ENCODE measurements at places on chromosomes 12 and 14.

- DNase-seq = no peak
These were observed 76.1 kb downstream of the RBM19 start for GRCh38 chr12:113889891-113890581.

- DNase-seq = no peak
These were observed at the start of gene RIMBP2 for GRCh38 chr12:130715998-130716968. Gene RIMBP2, minus strand, starts transcription at chr12:130716299. Its CDS starts 237,286 bp downstream, at chr12:130479013.

DNA sequence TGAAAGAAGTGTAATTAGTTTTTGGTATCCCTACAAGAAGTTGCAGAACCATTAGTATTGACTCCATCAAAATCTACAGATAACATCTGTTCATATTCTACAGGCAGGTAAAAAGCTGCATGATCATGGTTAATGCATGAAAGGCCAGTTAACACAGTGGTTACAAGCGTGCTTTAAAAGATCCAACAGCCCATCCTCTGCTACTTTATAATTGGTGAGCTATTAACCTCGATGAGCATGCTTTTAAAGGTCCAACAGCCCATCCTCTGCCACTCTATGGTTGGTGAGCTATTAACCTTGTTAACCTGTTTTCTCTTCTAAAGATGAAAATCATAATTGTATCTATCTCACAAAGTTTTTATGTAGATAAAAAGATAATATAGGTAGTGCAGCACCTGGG lies 289.3 kb downstream of the DUSP6 start:
- DNase-seq = no peak

GRCh38 chr12:67459173-67459572 lies 189.4 kb upstream of the DYRK2 start:
- DNase-seq = no peak

DNA sequence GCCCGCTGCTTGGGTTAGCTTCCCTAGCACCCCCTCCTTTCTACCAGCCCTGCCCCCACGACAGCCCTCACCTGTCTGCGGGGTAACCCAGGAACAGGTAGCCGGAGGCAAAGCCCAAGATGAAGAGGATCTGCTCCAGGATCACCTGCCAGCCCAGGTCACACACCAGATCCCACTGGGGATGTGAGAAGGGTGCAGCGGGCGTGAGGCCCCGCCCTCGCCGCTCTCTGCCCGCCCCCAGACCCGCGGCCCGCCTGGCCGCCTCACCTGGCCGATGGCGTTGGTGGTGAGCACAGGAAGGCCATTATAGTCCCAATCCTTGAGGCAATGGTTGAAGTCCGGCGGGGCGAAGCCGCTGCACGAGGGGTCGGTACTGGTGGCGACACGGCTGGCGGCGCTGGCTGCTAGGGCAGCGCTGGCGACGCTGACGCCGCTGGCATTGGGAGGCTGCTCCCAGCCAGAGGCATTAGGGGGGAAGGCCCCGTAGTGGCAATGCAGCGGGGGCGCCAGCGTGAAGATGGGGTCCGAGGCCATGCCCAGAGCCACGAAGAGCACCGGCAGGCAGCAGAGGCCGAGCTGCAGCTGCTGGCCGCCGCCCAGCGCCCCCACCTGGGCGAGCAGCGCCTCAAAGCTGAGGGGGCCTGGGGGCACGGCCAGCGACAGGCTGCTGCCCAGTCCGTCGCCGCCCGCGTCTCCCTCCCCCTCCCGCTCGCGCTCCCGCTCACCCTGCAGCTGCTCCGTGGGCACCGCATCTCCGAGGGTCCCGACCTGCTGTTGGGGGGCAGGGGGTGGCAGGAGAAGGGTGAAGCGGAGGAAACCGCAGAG lies 794 bp downstream of the SLC22A17 start:
- no peak for DNase-seq

DNA sequence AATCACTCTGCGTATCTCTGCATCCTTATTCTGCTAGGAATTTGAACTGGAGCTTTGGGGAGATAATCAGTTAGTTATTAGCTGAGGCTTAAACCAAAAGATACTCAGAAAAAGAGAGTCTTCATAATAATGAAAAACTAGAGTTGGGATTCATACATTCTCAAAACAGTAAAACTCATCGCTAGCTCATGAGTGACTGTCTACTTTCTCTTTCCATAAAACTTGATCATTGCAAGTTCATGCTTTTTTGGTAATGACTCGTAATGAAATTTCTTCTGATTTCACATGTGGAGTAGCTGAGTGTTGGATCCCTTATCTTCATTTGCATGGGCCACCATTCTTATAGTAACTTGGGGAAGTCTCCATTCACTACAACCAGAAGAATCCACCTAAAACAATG lies 397.7 kb downstream of the PDZRN4 start:
- DNase-seq = no peak

GRCh38 chr12:1173781-1174617 lies 183.0 kb downstream of the ERC1 start:
- DNase-seq = no peak

DNA sequence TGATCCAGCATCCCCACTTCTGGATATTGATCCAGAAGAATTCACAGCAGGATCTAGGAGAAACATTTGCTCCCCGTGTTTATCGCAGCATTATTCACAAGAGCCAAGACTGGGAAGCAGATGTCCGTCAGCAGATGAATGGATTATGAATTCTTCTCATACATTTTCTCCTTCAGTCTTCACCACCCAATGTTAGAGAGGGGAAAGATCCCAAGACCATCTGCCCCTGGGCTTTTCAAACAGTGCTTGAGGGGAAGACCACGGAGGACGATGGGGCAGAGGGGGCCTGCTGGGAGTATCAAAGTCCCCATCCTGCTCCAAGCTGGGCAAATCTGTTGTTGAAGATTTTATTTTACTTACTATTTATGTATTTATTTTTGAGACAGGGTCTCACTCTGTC lies 41.1 kb downstream of the SERPINA3 start:
- DNase-seq = no peak

- no peak for DNase-seq
These were observed at the start of gene KCNJ8 for GRCh38 chr12:21774358-21775132. Gene KCNJ8, minus strand, starts transcription at chr12:21774706. Its CDS starts 1,090 bp downstream, at chr12:21773616.

DNA sequence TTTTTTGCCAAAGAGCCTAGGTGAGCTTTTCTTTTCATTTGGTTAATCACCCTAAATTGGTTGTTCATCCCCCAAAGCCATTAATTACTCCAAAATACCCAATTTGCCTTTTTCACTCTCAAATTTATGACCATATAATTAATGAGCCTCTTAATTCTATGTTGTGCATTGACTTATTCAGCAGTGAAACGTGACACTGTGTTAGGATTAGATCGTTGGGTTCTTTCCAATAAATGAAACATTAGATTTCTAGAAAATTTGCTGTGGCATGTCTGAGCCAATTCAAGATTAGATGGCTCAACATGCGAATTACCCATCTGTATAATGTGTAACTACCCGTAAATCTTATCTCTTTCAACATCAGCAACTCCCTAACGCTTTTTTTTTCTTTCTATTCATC lies 273.4 kb downstream of the BMP4 start:
- no peak for DNase-seq

DNA sequence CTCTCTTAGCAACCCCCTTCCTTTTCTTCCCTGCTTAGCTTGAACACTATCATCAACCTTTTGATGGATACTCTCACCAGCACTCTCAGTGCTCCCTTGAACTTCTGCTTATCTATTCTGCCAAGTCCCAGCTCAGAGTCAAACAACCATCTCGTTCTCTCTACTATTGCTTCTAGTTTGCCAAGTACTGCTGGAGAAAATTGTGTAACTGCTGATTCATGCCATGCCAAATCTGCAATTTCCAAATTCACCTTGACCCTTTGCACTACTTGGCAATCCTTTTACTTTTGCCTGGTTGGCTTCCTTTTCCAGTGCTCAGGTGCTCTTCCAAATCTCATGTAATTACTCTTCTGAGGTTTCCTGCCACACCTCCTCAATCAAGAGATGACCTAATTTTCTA lies 2.8 kb upstream of the CCDC196 start:
- DNase-seq = no peak

DNA sequence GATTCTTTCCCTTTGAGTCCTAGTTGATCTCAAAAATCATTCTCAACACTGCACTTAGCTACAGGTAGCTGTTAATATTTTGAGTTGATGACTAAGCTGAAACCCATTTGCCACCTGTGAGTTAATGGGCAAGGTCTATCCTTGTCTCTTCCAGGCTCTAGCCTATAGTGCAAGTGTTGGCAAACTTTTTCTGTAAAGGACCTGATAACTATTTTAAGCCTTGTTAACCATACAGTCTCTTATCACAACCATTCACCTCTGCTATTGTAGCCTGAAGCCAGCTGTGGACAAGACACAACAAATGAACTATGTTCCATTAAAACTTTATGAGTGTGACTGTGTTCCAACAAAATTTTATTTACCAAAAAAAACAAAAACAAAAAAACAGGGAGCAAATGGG lies 19.4 kb downstream of the RAP1B start:
- DNase-seq = no peak

GRCh38 chr14:88258021-88258420 lies 65.0 kb downstream of the KCNK10 start:
- no peak for DNase-seq
